ENCODE measurements at places on chromosomes 1 and 21. TPM values are rescaled to one million over a fixed set of nuclear protein-coding genes. Genes with fewer than 3 reads are reported as not detected.

CR1 gene
- total RNA-seq, result 14.7 TPM

SLC30A10 gene
- 0.53 TPM for total RNA-seq

MPL gene
- 0.58 TPM for total RNA-seq

KLF17 gene
- total RNA-seq, result not detected

TCHH gene
- total RNA-seq, result 0.06 TPM

CYP4A11 gene
- 22.1 TPM for total RNA-seq

NR1I3 gene
- total RNA-seq, result 0.23 TPM

SIPA1L2 gene
- 51.1 TPM for total RNA-seq

MPC2 gene
- total RNA-seq, result 68.6 TPM

SLC1A7 gene
- total RNA-seq, result 0.23 TPM

SPRR2F gene
- total RNA-seq, result not detected

TSPAN2 gene
- total RNA-seq, result 15.5 TPM

FMOD gene
- 41.8 TPM for total RNA-seq

NEXN gene
- total RNA-seq, result 7.0 TPM

ALX3 gene
- total RNA-seq, result not detected

TTLL10 gene
- 0.76 TPM for total RNA-seq

PTPN22 gene
- 1.5 TPM for total RNA-seq

TFF1 gene
- 0.70 TPM for total RNA-seq

KIAA0040 gene
- 10.7 TPM for total RNA-seq

Data from metanephros (tissue), 2 donors.